NCI-H2171 (cell line): ENCODE measurements at places on chromosomes 3 and 15.

GRCh38 chr3:23294770-23295387 lies 91.8 kb downstream of the UBE2E2 start:
- no peak for DNase-seq

DNA sequence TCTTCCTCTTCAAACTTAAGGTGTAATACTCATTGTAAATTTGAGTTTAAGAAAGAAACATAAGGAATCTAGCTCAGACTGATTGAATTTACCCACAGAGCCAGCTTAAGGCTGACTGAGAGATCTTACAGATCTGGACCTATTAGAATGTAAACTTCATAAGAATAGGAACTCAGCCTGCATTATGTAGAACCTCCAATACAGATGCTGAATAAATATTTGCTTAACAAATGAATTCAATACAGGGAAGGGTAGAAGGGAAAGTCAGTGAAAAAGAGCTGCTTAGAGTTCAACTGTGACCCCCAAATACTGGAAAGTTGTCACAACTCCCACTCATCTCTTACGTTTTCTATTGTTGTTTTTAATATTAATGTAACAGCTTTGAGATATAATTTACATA lies 11.5 kb downstream of the KPNA4 start:
- no peak for DNase-seq

GRCh38 chr3:64267721-64268604 lies 42.7 kb upstream of the PRICKLE2 start:
- no peak for DNase-seq

- peak; percentile 95 for DNase-seq
Measured at GRCh38 chr15:70259028-70259424, 161.3 kb upstream of the TLE3 start.
